Subcutaneous preadipocyte (primary cell): ENCODE measurements at places on chromosomes 11 and 22. TPM values are rescaled to one million over a fixed set of nuclear protein-coding genes. Genes with fewer than 3 reads are reported as not detected.

CRYAB gene
- total RNA-seq: 6.5 and 29.8 TPM in 2 replicates

OR8B8 gene
- not detected in 2 replicates for total RNA-seq

STT3A gene
- total RNA-seq: 219 and 293 TPM in 2 replicates

C11orf87 gene
- not detected in 2 replicates for total RNA-seq

MCHR1 gene
- total RNA-seq: 0.37 TPM in 1 of 2 replicates, not detected in the other

BEST1 gene
- total RNA-seq: 4.1 and 4.8 TPM in 2 replicates

ADORA2A gene
- total RNA-seq: 1.1 and 4.1 TPM in 2 replicates

SMIM38 gene
- total RNA-seq: under 0.01 TPM in 1 of 2 replicates, not detected in the other

SHISA8 gene
- total RNA-seq: not detected in 2 replicates

NCAM1 gene
- 0.20 and 0.37 TPM in 2 replicates for total RNA-seq

EFCAB6 gene
- total RNA-seq: 1.6 and 2.6 TPM in 2 replicates

CCND1 gene
- 308 and 327 TPM in 2 replicates for total RNA-seq

ABCC8 gene
- total RNA-seq: not detected in 2 replicates
